ENCODE measurements at places on chromosomes 12 and 14. TPM values are rescaled to one million over a fixed set of nuclear protein-coding genes. Genes with fewer than 3 reads are reported as not detected.
A peak's percentile ranks its signal among the peaks of the same experiment; 100 is the strongest.

DNA sequence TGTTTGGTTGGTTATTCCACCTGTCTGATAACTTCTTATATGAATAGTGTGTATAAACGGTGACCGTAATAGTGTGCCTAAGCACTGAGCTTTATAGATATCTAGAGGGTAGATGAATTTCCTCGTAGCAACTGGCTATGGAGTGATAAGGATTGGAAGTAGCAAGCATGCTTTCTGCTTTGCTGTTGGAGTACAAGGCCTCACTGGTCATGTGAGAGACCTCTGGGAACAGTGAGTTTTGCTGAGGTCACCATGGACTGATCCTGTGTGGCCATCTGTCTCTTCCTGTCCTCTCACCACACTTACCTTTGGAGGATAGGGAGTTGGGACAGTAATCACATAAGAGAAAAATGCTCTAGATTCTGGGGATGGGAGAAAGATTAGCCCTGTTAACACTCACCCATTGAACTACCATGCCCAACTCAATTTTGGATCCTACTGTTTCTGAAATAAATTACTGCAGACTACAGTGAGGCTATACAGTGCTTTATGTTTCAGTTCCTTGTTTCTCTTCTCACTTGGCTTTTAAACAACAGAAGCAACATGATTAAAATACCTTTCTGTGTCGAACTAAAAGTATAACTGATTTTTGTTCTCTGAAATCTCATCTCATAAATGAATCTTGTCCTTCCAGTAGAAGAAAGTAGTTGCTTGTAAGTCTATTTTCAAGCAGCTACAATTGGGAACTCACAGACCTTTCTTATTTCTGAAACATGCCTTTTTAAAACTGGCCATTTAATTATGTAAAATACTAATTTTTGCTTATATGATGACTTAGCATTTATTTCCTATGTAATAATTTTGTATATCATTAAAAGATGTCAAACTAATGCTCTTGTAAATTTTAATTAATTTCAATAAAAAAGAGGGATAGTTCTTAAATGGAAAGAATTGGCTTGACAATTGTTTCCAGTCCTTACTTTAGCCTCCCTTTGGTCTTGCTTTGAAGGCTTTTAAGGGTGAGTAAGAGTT, 8.3 kb downstream of the TMX1 start:
- no peak for DNase-seq

GRCh38 chr12:94225506-94225905, 77.1 kb downstream of the PLXNC1 start:
- peak; percentile 17 for DNase-seq

Gene ZDHHC22
- polyA plus RNA-seq: 0.03 TPM

- no peak for DNase-seq
Observed at GRCh38 chr14:52369305-52369801, 55.2 kb downstream of the PTGER2 start.

Gene UNG
- polyA plus RNA-seq: 33.2 TPM

GRCh38 chr12:122021193-122021821, 377 bp upstream of the BCL7A start:
- no peak for DNase-seq

Gene EEA1
- polyA plus RNA-seq: 1.7 TPM

- no peak for DNase-seq
Observed at GRCh38 chr12:46480724-46481123, 108.2 kb upstream of the SLC38A2 start.

GRCh38 chr14:71115821-71116567, 208.7 kb downstream of the PCNX1 start:
- DNase-seq: no peak

DNA sequence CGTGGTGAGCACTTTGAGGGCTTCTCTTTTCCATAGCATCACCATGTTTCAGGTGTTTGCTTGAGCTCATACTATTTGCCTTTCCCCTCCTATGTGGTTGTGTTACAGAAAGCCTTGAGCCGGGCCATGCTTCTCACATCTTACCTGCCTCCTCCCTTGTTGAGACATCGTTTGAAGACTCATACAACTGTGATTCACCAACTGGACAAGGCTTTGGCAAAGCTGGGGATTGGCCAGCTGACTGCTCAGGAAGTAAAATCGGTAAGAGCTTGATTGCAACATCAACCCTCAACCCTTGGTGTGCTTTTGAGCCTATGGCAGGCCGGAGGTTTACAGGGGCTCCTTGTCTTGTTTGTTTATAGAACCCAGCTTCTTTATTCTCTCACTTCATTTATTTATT, 8.1 kb downstream of the LETMD1 start:
- DNase-seq: no peak

DNA sequence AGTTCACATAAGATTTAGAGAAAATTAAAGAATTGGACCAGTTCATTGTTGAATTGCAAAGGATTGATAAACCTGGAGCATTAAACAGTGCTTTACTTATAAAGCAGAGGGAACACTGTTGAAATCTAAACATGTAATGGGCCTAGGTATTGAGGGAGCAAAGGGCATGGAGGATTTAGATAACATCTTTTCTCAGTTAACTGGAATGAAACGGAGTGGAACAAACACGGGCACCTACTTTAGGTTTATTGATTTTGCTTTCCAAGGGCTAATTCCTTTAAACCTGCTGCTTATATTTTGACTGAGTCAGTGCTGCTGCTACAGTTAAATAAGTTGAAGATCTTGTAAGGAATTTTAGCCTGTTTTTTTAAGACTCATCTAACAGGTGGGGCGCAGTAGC, 5.6 kb downstream of the EIF4B start:
- DNase-seq: no peak

Gene TAS2R8
- not detected for polyA plus RNA-seq

- no peak for DNase-seq
Observed at GRCh38 chr14:104353221-104353920, 215.0 kb downstream of the KIF26A start.

- no peak for DNase-seq
Observed at GRCh38 chr12:26789731-26790644, 43.0 kb downstream of the ITPR2 start.

All from SK-N-SH (cell line).